ENCODE measurements at places on chromosomes 1 and 21.

- DNase-seq, result no peak
Measured at GRCh38 chr1:185350027-185350442, 33.0 kb upstream of the IVNS1ABP start.

GRCh38 chr1:19375631-19376400 lies 63.7 kb downstream of the SLC66A1 start:
- DNase-seq, result no peak

- DNase-seq, result no peak
Measured at GRCh38 chr21:18877917-18878316, 474.3 kb upstream of the TMPRSS15 start.

DNA sequence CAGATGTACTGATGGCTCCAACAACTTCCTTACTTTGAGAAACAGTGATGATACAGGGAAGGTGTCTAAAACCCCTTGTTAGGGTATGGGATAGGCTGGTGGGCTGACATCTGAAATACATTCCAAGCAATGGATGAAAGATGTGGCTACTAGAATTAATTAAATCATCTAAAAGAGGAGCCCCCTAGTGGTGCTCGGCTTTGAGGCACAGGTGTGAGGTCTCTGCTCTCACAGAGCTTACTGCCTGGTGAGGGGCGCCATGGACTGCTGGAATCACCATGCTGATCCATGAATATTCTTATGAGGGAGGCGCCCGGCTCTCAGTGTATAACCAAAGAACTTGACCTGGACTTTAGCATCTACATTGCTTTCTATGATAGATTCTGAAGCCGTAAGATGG lies 48.5 kb downstream of the GNG4 start:
- no peak for DNase-seq

DNA sequence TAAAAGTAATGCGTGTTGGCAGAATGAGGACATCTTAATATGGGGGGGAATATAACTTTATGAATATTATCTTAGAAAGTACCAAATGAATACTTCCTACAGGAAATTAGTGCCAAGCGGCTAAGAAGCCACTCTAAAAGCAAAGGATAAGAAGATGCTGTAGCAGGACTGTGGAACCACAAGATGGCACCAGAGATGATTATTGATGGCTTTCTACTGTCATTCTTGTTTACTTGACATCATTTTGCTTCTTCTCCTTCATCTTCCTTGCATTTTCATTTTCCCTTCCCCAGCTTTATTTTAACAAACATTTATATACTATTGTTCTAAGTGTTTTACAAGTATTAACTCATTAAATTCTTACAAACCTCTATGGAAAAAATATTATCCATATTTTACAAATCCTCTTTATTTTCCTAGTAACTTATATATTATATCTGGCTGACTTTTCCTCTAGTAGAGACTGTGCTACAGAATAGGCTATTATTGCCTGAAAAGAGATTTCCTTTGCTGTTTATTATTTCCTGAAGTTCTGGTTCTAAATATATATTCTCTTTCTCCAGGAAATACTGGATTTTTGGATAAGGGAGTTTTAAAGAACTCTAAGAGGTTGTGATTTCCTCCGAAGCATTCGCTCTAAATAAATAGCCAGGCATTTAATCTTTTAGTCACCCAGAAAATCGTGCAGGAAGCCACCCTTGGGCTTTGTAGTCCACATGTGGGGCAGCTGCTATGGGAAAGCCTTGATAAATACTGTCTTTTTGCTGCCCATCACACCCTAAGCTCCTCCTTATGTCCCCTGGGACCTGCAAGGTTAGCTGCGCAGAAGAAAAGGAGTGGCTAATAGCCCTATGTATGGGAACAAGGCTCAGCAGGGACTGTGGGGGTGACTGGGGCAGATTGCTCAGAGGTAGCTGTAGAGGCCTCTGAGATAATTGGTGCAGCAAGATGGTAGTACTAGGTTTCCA lies 69.8 kb downstream of the TPR start:
- DNase-seq, result no peak

DNA sequence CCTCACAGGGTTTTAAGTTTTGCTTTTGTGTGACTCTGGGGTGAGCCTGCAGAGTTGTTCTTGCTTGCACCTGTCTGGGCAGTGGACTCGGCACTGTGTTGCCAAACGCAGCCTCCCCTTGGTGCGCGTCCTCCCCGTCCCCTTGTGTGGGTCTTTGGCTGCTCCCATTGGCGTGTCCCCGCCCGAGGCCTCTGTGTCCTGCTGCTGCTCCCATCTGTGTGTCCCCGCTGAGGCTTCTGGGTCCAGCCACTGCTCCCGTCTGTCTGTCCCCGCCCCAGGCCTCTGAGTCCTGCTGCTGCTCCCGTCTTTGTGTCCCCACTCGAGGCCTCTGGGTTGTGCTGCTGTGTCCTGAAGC lies 62.8 kb downstream of the PCNT start:
- DNase-seq, result no peak
